ENCODE measurements at places on chromosomes 13 and 19.

GRCh38 chr19:8335343-8336071 is 7.6 kb downstream of the KANK3 start:
- DNase-seq = peak; percentile 59

GRCh38 chr13:30332456-30333143 is 25.2 kb upstream of the KATNAL1 start:
- DNase-seq = no peak

DNA sequence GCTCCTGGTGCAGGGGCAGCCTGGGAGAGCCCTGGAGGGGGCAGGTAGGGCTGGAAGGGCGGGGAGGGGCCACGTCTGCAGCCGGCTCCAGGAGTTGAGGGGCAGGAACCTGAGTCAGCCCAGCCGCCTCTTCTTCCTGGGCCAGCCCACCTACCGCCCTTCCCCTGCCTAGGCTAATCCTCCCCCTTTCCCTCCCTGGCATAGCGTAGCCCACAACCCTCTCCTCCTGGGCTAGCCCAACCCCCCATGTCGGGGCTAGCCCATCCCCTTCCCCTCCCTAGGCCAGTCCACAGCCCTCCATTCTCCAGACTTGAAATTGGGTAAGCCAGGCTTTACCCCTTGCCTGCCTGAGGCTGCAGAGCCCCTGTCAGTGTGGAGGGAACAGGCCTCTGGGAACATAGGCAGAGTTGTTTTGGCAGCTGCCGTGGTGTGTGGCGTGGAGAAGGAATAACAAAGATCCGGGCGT is 20.6 kb upstream of the WDR18 start:
- no peak for DNase-seq

GRCh38 chr19:292281-292884 is 1.2 kb upstream of the PLPP2 start:
- no peak for DNase-seq

DNA sequence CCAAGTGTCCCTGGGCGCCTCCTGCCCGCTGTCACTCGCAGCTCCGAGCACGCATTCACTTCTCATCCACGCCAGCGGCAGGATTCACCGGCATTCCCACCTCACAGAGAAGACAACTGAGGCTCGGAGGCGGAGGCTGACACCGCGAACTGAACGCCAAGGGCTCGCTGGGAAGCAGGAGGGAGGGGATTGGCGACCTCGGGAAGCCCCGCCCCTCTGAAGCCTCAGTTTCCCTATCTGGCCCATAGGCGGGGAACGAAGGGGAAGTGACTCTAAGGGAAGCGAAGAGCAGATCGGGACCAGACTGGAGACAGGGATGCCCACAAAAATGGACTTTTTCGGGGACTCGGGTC is 256 bp downstream of the MICOS13 start:
- no peak for DNase-seq

DNA sequence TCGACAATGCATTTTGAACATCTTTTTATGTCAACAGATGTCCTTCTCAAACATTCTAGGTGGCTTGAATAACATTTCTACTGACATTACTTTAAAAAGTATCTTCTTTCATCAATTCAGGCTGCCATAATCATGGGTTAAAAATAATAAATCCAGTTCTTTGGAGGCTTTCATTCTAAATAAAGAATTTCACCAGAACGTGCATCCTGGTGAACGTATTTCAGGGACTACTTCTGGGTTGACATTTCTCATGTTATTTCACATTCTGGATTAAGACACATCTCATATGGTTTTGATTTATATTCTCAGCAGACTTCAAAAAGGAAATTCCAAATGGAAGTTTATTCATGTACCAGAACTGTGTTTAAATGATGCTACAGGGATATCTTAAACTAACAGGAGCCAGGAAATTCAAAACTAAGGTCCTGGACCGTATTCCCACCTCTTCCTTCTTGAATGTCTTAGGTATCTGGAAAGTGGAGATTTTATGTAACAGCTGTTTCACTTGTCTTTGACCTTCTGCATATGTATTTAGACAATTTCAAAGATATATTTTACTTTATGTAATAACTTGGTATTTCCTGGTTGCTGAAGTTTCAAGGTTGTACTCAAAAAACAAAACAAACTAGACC is 107.2 kb downstream of the STARD13 start:
- no peak for DNase-seq

GRCh38 chr19:55454787-55455243 is 6.6 kb downstream of the ISOC2 start:
- peak; percentile 71 for DNase-seq

- DNase-seq = peak; percentile 93
Measured at GRCh38 chr19:11355160-11356073, at the start of gene PLPPR2. Gene PLPPR2 (plus strand): TSS chr19:11355432. CDS start chr19:11357674, 2,242 bp downstream.

GRCh38 chr19:3480383-3481091 is at the start of gene SMIM24:
Gene SMIM24 (minus strand): TSS chr19:3480525. CDS start chr19:3480463, 62 bp downstream.
- DNase-seq = no peak

GRCh38 chr19:51637362-51637978 is 7.3 kb upstream of the SIGLEC5 start:
- DNase-seq = no peak

GRCh38 chr19:33796164-33796875 is at the start of gene KCTD15:
Gene KCTD15 (plus strand): TSS chr19:33796870. CDS start chr19:33800455, 3,585 bp downstream.
- peak; percentile 49 for DNase-seq

GRCh38 chr13:66859934-66860877 is 369.9 kb downstream of the PCDH9 start:
- DNase-seq = no peak

DNA sequence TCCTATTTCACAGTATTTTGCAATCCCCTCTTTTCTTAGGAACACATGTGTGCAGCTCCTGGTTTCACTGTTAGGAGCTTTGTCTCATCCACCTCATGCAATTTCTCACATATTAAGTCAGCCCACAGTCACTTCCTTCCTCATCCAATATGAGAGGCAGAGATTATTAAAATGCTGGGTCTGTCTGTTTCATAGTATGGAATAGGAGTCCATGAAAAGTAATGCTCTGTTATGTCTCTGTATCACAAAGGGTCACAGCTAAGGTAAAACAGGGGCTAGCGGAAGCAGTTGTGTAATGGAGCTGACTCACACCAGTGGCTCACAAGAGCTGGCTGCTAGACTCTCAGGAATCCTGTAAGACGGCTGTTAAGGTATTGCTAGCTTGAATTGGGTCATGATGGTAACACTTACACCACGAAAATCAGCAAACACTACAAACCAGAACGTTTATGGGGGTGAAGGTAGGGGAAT is 216.5 kb downstream of the EFNB2 start:
- no peak for DNase-seq

DNA sequence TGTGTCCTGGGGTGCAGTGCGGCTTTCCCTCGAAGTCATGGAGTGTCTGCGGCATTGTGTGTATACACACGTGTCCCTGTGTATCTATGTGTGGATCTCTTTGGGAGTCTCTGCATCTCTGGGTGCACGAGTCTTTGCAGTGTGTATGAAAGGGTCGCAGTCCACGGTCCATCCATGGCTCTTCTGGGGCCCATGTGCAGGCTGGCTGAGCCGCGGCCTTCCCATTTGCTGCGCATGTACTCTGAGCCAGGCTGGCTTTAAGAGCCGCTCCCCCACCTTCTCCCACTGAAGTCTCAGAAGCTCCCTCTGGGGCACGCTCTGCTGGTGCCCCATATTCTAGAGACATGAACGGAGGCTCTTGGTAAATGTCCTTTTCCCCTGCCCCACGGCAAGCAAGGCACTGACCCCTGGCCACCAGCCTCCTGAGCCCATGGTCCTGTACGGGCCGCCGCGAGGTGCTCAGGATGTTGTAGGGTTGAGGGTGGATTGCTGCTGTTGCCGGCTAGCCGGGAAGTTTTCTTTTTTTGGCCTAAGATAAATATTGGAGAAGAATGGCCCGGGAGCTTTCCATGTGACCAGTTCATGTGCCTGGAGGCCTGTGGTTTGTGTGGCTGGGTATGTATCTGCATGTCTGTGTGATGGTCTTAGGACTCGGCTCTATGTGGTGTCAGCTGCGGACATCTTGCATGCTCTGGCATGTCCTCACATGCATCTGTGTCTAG is 31.9 kb downstream of the PAK4 start:
- DNase-seq = no peak

DNA sequence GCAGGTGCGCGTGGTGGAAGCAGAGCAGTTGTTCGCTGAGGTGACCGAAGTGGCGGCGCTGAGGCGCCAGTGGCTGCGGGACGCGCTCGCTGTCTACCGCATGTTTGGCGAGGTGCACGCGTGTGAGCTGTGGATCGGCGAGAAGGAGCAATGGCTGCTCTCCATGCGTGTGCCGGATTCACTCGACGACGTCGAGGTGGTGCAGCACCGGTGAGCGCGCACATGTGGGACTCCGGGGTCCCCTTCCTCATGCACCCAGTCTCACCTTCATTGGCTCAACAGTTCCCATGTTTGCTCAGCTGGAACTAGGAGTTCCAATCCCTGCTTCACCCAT is 46.5 kb downstream of the SPTBN4 start:
- no peak for DNase-seq

- DNase-seq = no peak
Measured at GRCh38 chr19:389255-389934, 19.6 kb downstream of the C2CD4C start.

- no peak for DNase-seq
Measured at GRCh38 chr13:43405457-43405856, 381.3 kb downstream of the ENOX1 start.

GRCh38 chr13:93398167-93399035 is 171.8 kb downstream of the GPC6 start:
- DNase-seq = no peak

DNA sequence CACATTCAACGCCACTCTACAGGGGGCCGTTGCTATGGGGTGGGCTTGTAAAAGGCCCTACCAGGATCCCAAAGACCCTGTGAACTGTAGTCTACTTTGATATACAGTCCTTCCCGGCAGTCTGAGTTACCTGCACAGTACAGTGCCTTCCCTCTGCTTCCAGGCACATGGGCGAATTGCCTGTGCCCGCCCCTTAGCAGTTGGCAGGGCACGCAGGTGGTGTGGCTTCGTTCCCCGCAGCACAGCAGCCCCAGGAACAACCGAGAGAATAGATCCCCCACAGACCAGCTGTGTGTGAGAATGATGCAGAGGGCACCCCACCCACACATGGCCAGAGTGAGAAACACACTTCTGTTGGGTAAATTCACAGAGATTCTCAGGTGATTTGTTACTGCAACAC is 60.6 kb downstream of the MRPL57 start:
- DNase-seq = no peak

GRCh38 chr19:1620502-1620901 is 15.2 kb upstream of the UQCR11 start:
- no peak for DNase-seq

GRCh38 chr19:30879225-30879624 is 470.0 kb downstream of the TSHZ3 start:
- DNase-seq = no peak

GRCh38 chr19:15466851-15467733 is 2.7 kb upstream of the RASAL3 start:
- DNase-seq = peak; percentile 71

DNA sequence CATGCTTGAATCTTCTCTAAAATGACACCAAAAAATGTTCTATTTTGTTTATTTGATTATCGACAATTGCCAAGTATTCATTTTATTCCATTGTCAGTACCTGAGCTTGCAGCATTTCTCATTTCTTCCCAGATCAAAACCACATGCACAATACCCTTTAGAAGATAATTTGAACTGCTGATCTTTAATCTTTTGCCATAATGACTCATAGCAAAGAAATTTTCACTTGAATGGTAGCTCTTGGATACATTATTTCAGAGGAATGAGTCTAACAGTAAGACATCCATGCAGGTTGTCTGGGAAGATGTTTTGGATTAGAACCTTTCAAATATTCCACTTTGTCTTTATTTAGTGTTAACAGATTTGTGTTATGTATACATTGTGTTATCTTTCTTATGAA is 42.0 kb upstream of the RXFP2 start:
- no peak for DNase-seq

GRCh38 chr13:25992076-25992475 is 59.7 kb downstream of the SHISA2 start:
- DNase-seq = no peak

GRCh38 chr13:49373716-49374115 is 70.1 kb downstream of the CAB39L start:
- DNase-seq = no peak

DNA sequence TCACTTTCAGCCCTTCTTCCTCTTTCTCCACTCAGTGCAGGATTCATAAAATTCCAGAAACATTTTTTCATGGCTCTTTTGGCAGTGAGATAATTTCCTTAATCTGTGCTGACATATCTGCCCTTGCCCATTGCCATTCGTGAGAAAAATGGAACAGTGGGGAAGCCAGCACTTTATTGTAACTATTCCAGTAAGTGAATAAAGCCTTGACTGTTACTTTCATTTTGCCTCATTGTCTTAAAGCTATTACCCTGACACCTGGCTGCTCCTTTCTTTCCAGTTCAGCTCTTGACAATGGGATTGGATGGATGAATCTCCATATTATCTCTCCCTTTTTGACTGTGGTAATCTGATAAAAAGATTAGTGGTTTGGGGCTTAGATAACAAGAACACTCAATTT is 1068.1 kb upstream of the PCDH20 start:
- no peak for DNase-seq

GRCh38 chr13:97264663-97265062 is 42.5 kb downstream of the MBNL2 start:
- no peak for DNase-seq

GRCh38 chr19:18764591-18765051 is 26.5 kb downstream of the COMP start:
- DNase-seq = no peak

DNA sequence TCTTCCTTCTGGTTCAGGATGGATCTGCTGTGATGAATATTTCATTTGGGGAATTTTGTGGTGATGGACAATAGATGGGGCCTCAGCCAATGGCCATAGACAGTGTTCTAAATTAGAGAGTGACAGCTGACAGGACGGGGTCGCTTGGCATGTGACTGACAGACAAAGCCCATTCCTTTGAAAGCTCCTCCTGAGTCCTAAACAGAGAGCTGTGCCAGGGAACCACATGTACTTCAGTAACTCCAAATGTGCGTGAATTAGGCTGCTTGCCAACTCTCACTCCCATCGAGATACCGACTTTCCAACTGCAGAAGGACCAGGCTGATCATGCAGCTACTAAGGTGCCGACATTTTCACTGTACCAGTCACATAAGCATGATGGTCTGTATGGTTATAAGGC is 187.7 kb downstream of the SHISA2 start:
- no peak for DNase-seq

GRCh38 chr13:21934284-21934683 is 263.4 kb downstream of the FGF9 start:
- no peak for DNase-seq

DNA sequence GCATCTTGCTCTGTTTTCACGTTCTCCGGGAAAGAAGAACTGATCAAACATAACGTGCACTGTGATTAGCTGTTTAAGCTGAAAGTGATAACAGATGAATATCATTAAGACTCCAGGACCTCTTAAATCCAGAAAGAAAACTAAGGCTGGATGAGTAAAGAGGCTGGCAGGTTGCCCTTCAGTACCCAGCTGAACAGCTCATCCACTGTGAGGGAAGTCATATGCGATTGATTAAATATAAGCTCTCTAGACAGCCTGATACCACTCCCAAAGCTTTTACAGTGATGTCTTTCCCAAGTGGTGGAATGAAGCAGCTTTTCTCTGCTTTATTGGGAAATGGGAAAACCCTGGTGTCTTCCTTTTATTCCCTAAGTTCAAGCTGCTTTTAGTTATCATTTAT is 116.9 kb downstream of the EFNB2 start:
- DNase-seq = no peak

GRCh38 chr19:10390652-10391286 is 10.4 kb upstream of the TYK2 start:
- peak; percentile 79 for DNase-seq

Measured in stimulated activated CD8-positive, alpha-beta memory T cell treated with anti-CD3 and anti-CD28 coated beads, Interleukin-4, amount 100 ng/mL, for 48 hours (primary cell).